ENCODE measurements at places on chromosomes 6 and 20.

GRCh38 chr6:101716810-101717209, 323.3 kb downstream of the GRIK2 start:
- no peak for DNase-seq

GRCh38 chr20:8020314-8021079, 936 bp upstream of the TMX4 start:
- DNase-seq, result no peak

- no peak for DNase-seq
These were observed 877 bp downstream of the ENPP4 start for GRCh38 chr6:46130666-46131065.

DNA sequence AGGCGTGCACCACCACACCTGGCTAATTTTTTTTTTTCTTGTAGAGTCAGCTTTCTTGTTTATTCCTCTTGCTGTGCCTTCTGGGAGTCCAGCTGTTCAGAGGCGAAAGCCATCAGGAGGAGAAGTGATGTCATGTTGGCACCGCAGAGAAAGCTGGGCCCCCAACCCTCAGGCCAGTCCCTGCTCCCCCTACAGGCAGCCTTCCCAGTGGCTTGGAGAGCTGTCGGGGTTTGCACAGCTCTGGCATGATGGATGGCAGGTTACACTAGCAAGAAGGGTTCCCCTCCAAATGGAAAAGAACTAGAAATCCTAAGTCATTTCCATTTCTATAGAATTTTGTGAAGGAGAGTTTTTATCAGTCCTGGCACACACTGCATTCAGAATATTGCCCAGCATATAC, 72.6 kb downstream of the C6orf52 start:
- DNase-seq, result no peak
